ENCODE measurements at places on chromosomes 12 and 14. TPM values are rescaled to one million over a fixed set of nuclear protein-coding genes. Genes with fewer than 3 reads are reported as not detected.

- DNase-seq: no peak
Measured at GRCh38 chr12:64077922-64078321, 144.2 kb downstream of the KICS2 start.

TMTC1 gene
- not detected for total RNA-seq

- no peak for DNase-seq
Measured at GRCh38 chr12:63308671-63309070, 157.7 kb upstream of the AVPR1A start.

DNA sequence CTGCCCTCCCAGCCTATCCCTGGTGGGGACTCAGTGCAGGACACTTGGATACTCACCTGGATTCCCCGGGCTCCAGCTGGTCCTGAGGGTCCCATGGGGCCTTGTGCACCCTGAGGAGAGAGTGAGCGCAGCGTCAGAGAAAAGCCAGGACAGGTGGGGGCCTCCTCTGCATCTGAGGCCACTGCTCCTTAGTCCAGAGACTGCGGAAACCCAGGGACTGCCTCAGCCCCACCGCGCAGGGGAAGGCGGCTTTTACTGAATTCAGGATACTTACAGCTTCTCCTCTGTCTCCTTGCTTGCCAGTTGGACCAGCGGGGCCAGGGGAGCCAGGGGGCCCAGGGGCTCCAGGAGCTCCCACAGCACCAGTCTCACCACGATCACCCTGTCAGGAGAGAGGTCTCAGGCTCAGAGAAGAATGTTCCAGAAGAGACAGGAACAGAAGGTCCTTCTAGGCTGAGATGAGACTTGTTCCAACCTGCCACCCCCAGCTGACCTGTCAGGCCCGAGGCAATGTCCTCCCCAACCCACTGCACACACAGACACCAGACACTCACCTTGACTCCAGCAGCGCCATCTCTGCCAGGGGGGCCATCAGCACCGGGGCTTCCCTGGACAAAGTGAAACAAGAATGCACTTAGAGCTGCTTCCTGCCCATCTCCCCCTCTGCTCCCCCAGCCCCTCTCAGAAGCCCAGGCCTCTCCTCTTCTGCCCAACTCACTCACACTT lies 13.8 kb downstream of the TMEM106C start:
- no peak for DNase-seq

KRT79 gene
- not detected for total RNA-seq

TEAD4 gene
- not detected for total RNA-seq

Data from activated B cell treated with CpG ODN at 0.5 μM for 24 hours (primary cell).